NCI-H82 (cell line): ENCODE measurements at places on chromosomes 6 and 20.

DNA sequence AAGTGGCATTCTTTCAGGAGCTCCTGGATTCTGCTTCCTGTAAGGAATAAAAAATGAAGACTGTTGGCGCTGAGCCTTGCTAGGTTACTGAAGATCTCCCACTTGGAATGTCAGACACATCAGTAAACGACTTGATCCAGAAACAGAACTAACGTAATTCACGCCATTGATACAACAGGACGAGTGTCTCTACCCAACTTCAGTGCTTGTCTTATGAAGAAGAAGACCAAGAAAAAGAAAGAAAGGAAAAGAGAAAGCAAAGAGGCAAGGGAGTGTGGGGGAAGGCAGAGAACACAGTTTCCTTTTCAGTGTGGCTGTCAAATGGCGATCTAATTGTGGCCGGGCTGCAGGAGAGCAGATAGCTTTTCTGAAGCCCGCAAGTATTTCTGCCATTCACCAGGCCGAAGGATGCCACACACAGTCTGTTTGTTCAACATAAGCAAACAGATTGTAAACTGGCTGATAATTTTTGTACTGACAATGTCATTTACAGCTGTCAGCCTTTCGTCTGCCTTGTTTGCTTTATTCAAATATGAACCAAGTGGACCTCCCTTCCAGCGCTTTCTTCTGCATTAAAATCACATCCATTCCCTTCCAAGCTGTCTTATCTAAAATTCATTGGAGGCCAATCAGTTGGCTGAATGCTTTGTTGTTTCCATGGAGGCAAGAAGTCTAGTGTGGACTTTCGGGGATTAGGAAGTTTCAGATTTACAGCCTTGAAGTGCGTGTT, 180.6 kb downstream of the FOXA2 start:
- no peak for DNase-seq

- DNase-seq, result no peak
Observed at GRCh38 chr20:16083639-16084280, 489.5 kb downstream of the KIF16B start.

DNA sequence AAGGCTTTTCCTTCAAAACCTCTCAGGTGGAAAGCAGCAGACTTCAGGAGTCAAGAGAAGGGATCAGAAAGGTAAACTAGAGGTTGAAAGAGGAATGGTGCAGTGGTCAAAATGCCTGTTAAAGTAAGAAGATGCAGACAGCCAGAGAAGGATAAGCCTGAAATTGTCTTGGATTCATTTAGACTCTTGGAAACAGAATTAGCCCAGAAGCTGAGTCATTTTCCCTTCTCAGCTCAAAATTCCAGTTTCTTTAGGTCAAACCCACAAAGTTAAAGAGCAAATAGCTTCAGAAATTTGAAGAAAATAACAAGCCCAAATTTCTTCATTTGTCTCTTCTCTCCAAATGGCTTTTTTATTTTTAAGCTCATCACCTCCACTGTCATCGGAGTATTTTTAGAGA, 73.9 kb downstream of the DHX35 start:
- DNase-seq, result no peak

- no peak for DNase-seq
Observed at GRCh38 chr20:60240986-60241385, 282.8 kb downstream of the CDH26 start.

DNA sequence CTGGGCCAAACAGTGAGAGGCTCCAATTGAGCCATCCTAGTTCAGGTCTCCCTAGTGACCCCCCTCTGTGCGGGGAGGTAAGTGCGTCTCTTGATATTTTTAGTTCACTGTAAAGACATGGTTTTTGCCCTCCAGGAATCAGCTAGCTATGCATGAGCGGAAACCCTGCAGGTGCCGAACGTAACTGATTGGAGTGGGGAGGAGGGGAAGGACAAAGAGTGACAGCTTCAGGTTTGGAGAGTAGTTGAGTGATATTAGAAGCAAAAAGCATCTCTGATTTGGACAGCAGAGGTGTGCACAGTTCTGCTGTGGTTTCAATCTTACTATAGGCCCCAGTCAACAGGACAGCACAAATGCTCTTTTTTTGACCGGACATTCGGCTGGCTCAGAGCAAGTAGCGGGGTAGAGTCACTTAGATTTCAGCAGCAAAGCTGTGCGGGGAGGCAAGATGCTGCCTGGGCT, 31.8 kb downstream of the TBC1D7 start:
- no peak for DNase-seq

- no peak for DNase-seq
Observed at GRCh38 chr6:149534742-149535141, 11.1 kb downstream of the PPIL4 start.

DNA sequence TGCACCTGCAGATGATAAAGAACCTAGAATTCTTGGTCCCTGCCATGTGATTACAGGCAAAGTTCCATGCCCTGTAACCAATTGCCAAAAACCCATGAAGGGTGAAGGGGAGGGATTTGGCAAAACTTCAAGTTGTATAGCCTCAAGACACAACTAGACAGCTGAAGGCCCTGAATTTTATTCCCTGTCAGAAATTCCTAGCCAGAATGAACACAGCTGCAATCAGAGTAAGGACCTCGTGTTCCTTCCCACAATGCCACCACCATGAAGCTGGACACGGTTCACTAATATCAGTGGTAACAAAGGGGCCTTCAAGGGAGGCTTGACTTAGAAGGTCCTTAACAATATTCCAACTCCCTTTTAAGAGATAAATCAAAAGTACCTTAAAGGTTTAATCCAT, 22.5 kb upstream of the IRAK1BP1 start:
- DNase-seq, result no peak

DNA sequence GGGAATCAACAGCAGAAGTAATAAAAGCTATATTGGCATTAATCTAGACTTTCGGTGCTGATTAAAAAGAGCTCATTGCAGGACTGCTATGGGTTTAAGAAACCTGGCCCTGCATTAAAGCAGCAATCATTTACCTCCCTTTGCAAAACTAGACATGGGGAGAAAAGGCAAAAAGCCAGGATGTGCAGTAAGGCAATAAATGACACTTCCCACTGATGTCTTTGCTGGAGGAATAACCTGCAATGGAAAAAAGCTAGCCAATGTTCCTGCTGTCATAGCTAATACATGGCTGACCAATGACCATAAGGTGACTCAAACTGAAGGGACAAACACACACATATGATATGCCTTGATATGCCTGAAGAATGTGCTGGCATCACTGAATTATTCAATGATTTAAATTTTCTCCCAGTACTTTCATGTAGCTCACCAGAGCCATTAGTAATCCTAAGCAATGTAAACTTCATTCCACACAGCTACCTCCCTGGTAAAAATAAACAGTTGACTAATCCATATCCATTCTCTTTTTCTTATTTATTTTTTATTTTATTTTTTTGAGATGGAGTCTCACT, 8.7 kb downstream of the DNAAF9 start:
- DNase-seq, result no peak
